T-cell (primary cell): ENCODE measurements at places on chromosomes 5 and 9.

DNA sequence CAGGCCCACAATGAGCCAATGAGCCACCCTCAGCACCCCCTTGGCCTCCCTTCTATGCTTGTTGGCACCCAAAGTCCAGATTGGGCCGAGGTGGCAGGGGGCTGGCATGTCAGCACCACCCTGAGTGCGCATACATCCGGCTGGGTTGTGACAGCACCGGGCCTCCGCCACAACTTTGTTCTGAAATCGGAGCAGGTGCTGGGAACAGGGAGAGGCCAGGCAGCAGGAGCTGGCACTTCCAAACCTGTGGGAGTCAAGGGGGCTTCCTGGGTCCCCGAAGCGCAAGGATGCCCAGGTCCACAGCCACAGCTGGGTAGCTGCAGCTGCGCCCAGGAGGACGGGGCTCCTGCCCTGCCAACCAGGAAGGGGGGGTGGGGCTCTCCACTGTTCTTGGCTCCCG lies 1911.9 kb upstream of the WWC1 start:
- no peak for DNase-seq

GRCh38 chr9:14366076-14366475 lies 52.1 kb upstream of the NFIB start:
- no peak for DNase-seq

DNA sequence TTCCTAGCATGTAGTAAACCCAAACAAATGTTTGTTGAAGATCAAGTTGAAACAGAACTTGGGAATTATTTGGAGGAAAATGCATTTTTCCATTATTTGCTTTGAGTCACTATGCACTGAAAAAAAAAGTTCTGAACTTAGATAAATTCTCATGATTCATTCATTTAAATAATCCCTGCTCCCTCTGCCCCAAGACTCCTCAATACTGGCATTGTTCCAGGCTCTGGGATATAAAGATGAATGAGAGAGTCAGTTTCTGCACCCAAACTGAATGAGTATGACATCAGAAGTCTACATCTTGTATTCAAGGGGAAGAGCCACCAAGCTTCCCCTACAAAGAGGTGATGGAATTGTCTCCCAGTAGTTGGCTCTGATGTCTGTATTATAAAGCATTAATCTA lies 123.9 kb downstream of the SEC61B start:
- no peak for DNase-seq

DNA sequence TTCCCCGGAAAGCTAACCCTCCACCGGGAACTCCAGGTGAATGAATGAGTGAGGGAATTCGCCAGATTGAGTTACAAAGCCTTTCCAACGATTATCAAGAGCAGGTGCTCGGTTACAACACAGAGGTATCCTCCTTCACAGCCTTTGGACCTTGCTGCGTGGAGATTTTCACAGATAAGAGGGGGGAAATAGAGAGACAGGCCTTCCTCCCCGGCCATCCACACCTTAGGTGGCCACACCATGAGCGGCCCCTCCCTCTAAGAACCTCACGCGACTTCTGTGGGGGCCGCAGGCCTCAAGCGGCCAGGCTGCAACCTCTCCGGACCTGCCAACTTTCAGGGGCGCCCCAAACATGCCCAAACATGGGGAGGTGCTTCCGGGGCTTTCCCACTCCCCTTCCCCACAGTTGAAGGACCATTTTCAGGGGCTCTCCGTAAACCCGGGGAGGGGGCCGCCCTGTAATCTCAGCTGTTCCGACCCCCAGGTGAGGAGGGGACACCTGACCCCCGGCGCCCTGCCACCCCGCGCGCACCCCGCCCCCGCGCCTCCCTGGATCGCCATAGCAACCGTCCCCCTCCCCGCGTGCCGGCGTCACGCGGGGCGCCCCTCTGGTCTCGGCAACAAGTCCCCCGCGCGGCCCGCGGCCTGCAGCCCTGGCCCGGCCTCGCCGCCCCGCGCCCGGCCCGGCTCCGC lies 603 bp downstream of the DENND1A start:
- peak; percentile 2 for DNase-seq

- DNase-seq, result no peak
Measured at GRCh38 chr5:137260820-137261695, 238.1 kb downstream of the SPOCK1 start.

DNA sequence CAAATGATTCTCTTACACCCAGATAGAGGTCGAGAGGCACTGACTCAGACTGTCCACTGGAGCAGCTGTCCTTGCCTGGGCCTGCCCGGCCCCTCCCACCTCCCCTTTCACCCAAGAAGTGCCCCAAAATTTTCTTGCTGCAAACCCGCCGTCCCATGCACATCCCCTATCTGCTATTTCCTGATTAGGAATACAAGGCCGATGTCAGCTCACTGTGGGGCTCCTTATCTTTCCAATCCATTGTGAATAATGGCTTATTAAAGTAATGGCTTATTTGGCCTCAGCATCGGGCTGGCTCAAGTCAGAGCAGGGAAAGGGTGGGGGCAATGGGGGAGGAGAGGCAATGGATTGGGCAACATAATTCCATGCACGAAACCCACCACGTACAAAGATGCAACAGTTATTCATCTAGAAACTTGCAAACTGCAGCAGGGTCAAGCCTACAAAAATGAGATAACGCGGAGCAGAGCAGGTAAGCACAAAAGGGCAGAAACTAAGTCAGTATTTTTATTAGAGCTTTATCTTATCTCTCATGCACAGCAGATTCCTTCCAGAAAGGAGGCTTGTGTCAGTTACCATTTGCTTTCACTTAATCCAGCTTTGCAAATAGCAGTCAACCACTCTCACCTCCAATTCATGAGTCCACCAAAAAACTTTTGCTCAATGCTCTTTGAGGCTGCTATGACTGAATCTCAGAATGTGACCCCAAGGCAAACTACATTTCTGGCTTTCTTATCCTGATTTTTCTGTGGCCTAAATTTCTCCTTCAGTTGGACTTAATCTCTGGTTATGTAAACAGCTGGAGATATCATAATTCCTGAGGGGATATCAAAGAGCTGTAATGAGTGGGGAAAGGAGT lies 138.2 kb upstream of the OSMR start:
- DNase-seq, result no peak

- no peak for DNase-seq
Measured at GRCh38 chr5:73822278-73822988, 196.4 kb downstream of the ARHGEF28 start.

DNA sequence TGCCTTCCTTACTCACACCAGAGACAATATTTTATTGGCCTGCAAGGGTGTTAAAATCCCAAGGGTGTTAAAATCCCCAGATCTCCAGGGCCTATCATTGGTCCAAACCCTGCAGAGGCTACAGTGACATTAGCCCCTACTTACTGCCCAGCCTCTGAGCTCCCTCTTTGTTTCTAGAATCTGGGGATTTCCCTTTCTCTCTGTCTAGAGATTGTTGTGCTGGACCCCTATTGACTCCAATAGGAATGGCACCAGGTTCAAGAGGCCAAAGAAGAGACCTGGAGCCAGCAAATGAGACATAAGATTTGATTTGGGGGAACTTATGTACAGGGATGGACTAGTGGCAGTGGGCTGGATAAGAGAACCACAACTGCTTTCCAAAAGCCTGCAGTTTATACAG lies 53.3 kb upstream of the ZBED3 start:
- no peak for DNase-seq

DNA sequence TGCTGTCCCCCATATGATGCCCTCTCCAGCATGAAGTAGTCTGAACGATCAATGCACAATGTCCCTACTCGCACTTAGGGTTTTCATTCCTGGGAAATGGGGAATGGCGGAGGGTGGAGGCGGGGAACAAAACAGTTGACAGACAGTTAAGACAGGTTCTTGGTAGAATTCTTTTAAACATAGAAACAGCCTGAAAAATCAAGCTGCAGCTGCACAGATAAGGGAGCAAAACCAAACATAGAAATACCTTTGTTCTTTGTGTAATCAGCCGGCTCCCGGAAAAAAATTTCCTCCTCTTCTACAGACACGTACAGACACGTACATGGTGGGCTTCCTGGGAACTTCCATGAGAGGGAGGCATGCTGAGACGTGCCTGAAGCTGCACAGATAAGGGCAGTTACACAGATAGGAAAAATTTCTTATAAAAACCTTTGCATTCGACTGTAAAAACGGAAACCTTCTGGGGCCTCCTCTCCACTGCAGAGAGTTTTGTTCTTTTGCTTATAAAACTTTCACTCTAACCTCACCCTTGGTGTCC lies 662.4 kb upstream of the PTPRD start:
- no peak for DNase-seq

GRCh38 chr9:95650720-95651119 lies 133.9 kb upstream of the PTCH1 start:
- no peak for DNase-seq

- DNase-seq, result no peak
Measured at GRCh38 chr5:146645342-146645741, 129.4 kb upstream of the GPR151 start.

DNA sequence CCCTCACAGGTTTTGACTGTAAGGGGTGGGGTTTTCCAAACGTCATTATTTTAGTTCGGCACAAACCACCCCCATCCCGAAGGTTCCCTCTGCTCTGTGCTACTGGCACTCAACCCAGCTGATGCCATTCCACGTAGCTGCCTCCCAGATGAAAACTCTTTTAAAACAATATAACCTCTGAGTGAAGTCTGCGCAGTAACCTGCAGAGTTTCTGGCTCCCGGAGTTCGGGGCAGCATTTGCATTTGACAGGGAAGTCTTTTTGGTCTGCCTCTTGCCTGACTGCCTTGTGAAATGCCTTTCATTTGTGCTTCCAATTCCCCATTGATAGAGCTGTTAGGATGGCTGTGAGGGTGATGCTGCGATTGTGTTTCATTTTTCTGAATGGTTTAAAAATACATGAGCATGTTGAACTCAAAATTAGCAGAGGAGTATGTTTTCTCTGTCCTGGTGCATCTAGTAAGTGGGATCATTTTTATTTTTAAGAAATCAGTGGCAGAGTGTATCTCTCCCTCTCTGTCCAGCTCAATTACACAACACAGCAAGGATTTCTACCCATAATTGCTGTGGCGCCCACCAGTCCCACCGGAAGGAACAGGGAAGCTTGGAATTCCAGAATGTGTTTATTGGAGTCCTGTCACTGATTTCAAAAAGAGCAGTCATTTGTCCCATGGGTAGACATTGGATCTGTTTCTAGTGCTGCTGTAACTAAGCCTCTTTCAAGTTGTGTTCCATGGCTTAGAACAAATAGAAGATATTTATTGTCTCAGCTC lies 24.8 kb downstream of the ADCY2 start:
- no peak for DNase-seq

DNA sequence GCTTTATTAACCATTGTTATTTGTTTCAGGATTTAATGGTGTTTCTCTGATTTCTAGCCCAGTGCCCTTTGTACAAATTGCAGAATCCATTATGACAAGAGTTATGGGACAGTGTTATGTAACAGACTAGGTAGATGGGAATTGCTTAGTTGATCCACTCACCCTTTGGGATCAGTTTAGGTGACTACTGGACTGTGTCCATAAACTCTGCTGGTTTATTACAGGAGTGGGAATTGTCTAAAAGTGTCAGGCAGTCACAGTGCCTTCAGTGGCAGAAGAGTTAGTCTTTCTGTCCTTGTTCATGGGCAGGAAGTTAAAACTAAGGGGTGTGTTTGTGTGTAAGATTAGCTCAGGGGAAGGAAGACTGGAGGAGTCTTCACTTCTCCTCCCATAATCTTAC lies 29.3 kb downstream of the RCL1 start:
- DNase-seq, result no peak

DNA sequence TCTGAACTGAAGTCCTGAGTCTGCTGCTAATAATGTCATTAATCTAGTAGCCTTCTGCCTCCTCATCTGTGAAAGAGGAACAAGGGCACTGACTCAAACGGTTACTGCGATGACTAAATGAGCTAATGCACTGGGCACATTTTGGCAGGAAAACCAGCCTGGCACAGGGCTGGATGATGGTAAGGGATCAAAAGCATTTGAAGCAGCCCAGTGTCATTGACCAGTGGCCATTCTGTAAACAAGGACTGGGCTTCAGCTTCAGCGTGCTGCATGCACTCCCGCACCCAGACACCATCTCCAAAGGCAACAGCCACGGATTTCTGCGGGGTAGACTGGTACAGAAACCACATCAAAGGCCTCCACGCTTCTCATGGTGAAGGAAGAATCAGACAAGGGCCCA lies 8.0 kb downstream of the GCNT4 start:
- no peak for DNase-seq

GRCh38 chr9:82495884-82496777 lies 507.6 kb downstream of the SPATA31D1 start:
- no peak for DNase-seq

- DNase-seq, result no peak
Measured at GRCh38 chr5:36105819-36106218, 39.1 kb upstream of the UGT3A2 start.

DNA sequence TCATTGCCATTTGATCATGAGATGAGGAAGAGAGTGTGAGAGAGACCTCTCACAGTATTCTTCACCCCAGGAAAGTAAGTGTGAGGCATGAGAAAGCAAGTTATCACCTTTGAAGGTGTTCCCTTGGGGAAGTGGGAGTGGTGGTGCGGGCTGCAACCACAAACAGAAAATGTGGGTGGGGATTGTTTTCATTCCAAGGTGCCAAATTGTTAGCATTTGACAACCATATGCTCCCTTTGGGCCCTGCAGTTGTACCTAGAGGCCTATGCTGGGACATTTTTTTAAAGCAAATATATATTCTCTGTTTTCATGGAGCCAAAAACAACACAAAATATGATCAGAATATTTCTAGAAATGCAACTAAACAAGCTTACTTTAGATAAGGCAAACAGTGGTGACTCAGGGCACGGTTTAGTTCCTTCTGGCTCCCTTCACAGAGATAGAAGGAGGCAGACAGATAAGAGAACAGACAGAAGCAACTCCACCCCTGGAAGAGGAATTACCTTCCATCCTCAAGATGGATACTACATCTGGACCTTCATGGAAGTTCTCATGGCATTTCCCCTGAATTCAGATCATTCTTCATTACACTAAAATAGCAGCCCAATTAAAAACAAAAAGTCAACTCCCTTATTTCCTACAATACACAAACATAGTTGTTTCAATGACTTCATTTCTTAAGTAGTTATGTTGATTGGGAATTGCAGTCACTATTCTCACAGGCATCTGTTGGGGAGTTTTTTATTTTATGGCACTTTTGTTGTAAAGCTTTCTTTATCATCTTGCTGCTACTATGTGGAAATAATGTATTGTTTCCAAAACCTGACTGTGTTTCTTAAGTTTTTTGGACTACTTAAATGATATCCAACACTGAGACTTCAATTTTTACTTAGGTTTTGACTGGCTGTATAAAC lies 416.6 kb downstream of the PLK2 start:
- DNase-seq, result no peak

- no peak for DNase-seq
Measured at GRCh38 chr5:3230254-3230653, 365.4 kb upstream of the IRX1 start.

DNA sequence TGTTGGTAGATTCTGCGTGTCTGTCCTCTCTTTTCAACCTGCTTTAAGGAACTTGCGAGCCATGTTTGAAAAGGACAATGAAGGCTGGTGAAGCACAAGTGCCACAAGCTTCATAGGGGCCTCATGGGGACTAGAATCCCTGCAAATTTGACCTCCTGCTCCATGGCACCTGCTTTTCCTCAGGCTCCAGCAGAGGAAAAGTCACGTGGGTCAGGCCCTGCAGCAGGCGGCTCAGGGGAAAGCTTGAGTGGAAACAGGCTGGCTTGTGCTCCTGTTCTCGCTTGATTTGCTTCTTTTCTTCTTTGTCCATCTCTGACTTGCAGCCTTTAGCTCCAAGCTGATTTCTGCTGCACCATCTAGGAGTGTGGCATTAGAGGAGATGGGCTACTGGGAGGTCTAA lies 187.6 kb upstream of the MAST4 start:
- DNase-seq, result no peak

- DNase-seq, result no peak
Measured at GRCh38 chr9:100213730-100214477, 114.9 kb downstream of the INVS start.
